ENCODE measurements at places on chromosomes 7 and 10.

DNA sequence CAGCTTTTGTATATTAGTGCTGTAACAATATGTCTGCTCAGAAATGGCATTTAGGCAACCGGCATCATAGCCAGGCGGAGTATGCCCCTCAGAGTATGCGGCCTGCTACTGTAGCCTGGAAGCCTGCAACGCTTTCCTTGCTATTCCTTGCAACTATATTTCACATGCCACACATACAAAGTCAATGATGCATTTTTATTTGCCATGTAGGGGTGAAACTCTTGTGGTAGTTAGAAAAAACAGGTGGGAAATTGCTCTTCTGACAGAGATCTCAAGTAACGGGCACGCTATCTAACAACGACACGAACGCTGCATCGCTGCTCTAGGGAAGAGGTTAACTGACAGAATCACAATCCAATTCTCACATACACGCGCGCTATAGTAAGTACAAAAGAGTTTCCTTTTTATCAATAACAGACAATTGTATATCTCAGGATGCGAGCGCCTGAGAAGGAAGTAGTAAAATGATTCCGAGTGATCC lies 5.9 kb downstream of the EBF3 start:
- DNase-seq: peak; percentile 60

DNA sequence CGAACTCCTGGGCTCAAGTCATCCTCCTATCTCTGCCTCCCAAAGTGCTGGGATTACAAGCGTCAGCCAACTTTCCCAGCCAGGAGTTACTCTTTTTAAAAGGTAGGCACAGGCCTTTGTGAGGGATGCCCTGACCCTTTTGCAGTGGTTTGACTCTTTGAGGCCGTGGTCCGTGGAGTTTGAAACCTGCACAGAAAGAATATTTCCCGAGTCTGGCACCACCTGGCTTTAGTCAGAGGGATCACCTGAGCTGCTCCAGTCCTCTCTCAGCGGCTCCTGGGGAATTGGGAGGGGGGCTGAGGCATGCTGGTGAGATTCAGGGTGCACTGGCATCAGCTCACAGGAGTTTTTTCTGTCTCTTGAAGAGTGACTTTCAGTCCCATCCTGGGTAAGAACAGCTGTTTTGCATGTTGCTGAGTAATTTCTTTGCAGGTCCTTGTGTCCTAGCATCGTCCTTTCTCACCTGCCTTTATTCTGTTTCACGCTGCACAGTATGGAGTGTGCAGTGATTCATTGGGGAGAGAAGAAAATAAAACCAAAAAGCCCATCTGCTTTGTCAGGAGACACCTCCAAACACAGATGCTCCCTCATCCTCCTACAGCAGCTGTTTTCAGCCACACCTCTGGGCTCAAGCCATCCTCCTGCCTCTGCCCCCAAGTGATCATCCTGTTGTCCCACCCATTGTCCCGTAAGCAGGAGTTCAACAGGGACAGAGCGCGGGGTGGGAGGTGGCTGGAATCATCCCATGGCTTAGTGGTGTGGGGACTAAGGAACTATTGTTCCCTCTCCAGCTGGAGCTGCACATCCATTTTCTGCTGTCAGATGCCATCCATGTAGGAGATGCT lies 284.7 kb downstream of the CAMK1D start:
- DNase-seq: no peak

DNA sequence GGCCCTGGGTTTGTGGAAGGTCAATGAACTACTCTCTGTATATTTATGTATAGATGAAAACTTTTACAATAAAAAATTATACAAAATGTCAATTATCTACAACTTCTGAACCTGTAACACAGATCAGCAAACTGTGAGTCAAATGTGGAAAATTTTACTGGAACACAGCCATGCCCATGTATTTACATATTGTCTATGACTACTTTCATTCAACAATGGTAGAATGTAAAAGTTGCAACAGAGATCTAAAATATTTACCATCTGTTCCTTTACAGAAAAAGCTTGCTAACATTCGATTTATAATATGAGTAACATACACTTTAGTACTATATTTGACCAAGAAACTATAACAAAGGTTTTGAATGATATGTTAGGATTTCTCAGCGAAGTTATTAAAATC lies 481.6 kb downstream of the PARD3 start:
- DNase-seq: no peak

- DNase-seq: no peak
Measured at GRCh38 chr7:129167817-129168216, 20.6 kb upstream of the SMO start.

GRCh38 chr7:136998495-136998894 lies 130.0 kb downstream of the CHRM2 start:
- no peak for DNase-seq

GRCh38 chr7:55472928-55473725 lies 99.2 kb downstream of the VOPP1 start:
- DNase-seq: no peak

- DNase-seq: no peak
Measured at GRCh38 chr10:108982159-108982558, 941.2 kb downstream of the XPNPEP1 start.

DNA sequence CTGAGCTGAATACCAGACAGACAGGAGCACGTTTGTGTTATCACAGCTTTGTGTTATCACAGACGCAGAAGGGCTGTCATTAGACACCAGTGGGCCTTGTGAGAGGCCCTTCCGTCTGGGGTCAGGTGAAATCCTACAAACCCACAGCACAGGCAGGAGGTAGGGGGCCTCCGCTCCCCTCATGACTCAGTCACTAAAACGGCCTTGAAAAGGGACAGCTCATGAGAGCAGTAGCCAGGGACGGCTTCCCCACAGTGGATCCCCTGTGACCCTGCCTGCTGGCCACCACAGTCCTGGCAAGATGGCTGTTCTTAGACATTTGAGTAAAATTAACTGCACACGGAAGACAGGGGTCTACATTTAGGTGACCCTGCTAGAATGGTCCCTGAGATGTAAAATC lies 215.8 kb upstream of the PPP2R2D start:
- no peak for DNase-seq

GRCh38 chr7:18352339-18353255 lies 143.0 kb upstream of the HDAC9 start:
- DNase-seq: peak; percentile 44

- DNase-seq: no peak
Measured at GRCh38 chr7:152891160-152891621, 131.6 kb downstream of the ACTR3B start.

GRCh38 chr10:49119746-49120145 lies 4.4 kb upstream of the VSTM4 start:
- DNase-seq: no peak

- no peak for DNase-seq
Measured at GRCh38 chr7:91348711-91349110, 84.5 kb downstream of the FZD1 start.

- DNase-seq: no peak
Measured at GRCh38 chr10:80356989-80357850, 639 bp downstream of the DYDC2 start.

DNA sequence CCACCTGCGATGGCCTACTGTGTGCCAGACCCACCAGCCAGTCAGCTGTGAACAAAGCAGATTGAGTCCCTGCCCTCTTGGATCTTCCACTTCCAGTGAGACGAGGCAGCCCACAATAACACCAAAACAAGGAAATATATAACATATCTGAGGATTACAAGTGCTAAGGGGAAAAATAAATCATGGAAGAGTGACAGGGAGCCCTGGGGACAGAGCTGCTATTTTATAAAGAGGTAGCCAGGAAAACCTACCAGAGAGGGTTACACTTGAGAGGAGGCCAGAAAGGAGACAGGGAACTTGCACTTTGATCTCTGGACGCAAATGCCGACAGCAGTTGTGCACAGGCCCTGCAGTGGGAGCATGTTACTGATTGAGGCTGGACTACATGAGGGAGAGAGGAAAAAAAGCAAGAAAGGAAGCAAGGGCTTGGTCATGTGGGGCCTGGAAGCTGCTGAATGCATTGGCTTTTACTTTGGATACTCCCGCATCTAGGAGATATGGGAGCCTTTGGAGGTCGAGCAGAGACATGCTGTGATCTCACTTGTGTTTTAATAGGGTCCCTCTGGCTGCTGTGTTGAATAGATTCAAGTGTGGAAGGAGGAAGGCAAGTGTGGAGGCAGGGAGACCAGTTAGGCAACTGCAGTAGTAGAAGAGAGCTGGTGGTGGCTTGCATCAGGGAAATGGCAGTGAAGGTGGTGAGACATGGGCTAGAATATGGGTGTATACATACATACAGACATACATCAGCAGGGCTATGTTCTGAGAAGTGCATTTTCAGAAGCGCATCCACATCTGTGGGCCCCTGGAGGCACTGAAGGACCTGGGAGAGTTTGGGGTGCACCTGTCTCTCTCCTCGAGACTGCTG lies 26.2 kb downstream of the MINDY4 start:
- no peak for DNase-seq

- DNase-seq: no peak
Measured at GRCh38 chr7:68622500-68622899, 975.8 kb upstream of the AUTS2 start.

DNA sequence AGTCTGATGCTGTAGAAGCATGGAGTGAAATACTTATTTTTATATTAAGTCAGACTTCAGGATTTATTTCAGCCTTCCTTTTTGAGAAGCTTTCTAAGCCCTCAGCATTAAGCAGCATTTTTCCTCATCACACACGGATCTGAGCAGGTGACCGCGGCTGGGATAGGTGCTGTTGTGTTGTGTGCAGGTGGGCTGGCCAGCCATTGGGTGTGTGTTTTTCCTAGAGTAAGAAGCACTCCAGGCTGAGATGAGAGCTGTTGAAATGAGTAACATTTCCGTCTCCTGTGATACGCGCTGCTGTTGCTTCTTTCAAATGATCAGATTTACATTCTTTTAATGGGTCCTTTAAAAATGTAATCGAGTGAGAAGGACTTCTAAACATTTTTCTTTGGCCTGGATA lies 63.9 kb downstream of the INSYN2A start:
- DNase-seq: no peak

GRCh38 chr7:122329145-122329802 lies 24.7 kb upstream of the FEZF1 start:
- no peak for DNase-seq

DNA sequence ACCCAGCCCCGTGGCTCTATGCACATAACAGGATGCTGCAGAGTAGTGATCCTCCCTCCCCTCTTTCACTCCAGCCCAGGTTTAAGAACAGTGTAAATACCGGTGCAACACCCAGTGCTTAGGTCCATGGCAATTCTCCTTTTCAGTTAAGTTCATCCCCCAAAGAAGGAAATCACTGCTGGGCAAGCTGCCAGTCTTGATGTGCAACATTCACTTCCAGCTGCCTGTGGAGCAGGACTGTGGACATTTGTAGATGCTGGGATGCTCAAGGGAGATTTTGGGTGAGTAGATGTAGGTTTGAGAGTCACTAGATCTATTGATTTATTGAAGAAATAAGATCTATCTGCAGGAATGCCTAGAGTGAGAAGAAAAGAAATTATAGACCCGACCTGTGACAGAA lies 294.3 kb upstream of the KIAA1217 start:
- no peak for DNase-seq

DNA sequence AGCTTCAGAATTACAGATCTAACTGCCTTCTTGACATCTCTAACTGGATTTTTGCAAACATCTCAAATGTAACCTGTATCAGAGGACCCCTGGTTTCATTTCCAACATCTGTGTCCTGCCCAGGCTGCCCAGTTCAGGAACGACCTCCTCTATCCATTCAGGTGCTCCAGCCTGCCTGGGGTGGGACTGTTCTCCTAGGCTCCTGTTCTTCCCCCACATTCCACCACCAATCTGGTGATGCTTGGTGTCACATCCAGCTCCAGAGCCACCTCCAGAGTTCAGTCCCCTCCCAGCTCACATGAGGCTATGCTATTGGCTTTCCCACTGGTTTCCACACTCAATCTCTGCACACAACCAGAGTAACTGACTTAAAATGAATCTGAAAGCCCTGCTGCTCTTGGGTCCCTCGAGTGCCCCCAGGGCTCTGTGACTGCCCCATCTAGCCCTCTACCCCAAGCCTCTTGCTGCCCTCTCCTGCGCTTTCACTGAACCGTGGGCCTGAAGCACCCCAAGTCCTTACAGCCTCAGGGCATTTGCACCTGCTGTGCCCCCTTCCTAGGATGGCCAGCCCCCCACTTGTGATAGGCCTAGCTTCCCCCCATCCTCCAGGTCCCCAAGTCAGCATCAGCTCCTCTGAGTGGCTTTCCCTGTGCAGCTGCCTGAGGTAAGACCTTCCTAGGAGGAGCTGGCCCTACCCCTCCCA lies 46.1 kb downstream of the PPIF start:
- DNase-seq: no peak

GRCh38 chr7:126079581-126079980 lies 1150.0 kb upstream of the POT1 start:
- no peak for DNase-seq
